Inflammatory macrophage (primary cell): ENCODE measurements at places on chromosomes 1 and 21.

DNA sequence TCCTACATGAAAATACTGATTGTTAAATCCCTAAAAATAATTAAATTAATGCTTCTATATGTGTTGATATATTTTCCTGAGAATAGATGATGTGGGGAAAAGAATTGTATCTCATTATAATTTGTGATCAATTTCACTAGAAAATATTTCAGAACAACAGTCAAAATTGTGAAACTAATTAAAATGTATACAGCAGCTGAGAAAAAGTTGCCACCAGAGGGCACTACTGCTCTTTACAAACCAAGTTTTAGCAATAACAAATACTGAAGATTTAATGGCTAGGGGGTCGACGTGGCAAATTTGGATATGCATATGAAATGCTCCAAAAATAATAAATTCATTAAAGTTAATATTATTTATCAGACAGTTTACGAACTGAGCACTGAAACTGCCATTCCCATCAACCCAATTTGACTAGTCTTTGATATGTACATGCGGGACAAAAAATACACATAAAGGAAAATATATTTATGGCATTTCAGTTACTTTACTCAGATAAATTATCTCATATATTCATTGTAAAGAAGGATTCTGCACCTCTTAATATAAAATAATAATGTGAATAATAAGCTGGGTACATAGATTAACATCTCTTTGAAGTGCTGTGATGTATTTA lies 96.3 kb upstream of the TMPRSS15 start:
- peak; percentile 50 for DNase-seq

DNA sequence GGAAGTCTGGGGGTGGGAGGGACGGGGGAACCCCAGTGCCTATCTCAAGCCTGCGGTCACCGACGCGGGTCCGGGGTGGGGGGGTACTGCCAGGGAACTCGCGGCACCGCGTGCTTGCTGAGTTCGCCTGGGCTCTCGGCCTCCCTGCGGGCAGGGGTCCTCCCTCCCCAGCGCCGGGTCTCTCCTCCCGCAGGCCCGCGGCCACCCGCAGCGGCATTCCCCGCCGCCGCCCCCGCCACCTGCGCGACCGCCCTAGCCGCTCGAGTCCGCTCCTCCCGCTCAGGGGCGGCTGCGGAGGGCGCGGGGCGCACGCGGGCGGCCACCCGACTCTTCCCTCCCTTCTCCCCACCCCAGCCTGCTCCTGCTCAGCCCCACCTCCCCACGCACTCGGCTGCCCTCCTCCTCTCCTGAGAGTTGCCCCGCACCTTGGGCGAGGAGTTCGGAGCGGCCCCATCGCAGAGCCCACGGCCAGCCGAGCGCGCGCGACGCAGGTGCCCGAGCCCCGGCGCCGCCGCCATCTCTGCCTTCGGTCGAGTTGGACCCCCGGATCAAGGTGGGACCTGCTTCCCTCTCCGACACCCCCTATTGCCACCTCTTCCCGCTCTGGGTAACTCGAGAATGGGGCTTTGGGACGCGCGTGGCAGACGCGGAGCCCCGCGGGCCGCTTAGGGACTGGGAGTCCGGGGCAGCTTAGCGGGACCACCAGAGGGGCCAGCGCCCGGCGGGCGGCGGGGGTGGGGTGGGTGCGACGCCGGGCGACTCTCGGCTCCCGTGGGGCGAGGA lies 105.0 kb downstream of the LEPR start:
- no peak for DNase-seq

DNA sequence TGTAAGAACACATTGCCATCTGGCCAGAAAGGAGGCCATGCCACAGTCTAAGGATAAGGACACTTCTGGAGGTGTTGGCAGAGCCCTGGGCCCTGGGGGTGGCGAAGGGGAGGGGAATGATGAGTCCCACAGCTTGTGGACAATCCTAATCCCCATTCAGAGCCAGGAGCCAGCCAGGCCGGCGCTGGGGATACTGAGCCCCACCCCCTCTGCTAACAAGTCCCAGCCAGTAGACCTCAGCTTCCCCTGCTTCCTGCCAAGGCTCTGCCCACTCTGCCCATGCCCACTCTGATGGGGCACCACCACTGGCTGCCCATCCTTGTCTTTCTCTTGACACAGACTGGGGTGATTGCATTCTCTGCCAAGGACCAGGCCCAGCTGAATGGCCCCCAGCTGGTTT lies 71.9 kb downstream of the NAV1 start:
- no peak for DNase-seq

- DNase-seq = no peak
These were observed 605.3 kb upstream of the NR5A2 start for GRCh38 chr1:199422206-199422605.

- peak; percentile 84 for DNase-seq
These were observed 4.5 kb downstream of the KCNJ9 start for GRCh38 chr1:160085686-160086455.

GRCh38 chr1:13730291-13730690 lies 30.3 kb downstream of the PRDM2 start:
- no peak for DNase-seq

GRCh38 chr1:212482637-212483441 lies 50.1 kb downstream of the NENF start:
- DNase-seq = peak; percentile 94

DNA sequence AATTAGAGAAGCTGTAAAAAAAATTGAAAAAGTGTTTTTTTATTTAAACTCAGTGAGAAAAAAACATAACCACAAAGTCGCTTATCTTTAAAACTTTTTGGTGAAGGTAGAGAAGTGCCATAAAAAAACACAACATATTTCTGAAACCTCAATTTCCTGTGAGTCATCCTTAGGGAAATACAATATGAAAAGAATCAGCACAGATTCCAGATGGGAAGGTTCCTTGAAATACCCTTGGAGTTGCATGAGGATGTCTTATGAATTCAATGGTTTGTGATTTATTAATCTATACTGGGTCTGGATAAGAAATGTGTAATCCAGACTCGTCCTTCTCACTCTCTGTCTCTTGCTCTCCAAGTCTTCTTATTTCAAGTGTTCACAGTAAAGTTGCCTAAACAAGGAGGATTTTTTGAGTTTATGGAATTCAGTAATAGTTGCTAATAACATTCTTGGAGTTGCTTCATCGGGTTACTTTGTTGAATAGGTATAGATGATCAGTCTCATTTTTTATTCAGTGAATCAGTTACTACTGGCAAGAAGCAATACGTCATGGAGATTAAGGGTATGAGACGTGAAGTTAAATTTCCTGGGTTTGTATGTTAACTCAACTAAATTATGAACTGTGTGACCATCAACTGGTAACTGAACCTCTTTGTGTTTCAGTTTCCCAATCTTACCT lies 191.4 kb downstream of the KCNK2 start:
- DNase-seq = no peak

- DNase-seq = no peak
These were observed 13.4 kb downstream of the HOOK1 start for GRCh38 chr1:59828160-59828559.

DNA sequence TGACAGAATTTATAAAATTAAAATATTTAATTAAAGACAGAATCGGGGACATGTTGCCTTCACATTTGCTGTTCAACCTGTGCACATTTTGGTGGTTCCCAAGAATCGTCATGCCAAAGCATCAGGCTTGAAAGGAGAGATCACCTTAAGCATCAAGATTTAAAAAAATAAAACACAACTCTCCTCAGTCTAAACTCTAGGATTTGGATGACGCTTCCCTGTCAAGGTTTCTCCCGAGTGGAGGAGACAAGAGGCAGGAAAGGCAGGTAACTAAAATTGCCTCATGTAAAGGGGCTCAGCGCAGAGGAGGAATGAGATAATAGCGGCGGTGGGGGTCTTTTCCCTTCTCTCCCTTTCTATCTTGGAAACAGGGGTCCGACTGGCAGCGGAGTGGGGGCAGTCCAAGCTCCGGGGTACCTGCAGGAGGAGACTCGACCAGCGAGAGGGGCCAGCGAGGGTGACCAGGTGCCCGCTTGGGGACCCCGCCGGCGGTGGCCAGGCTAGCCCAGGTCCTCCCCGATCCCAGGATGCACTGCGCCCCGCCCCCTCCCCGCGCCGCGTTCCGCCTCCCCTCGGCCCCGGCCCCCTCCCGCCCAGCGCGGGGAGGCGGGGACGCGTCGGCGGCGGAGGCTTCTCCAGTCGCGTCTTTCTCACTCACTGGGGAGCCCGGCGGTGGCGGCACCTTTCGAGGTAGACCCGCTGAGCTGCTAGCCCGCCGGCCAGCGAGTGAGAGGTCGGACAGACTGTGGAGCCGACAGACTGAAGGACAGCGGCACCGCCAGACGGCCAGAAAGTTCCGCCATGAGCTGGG lies at the start of gene FNBP1L:
FNBP1L (plus strand) TSS at position 638 of the 811 bp plus-strand sequence; CDS start at position 802, 164 bp downstream.
- peak; percentile 24 for DNase-seq

DNA sequence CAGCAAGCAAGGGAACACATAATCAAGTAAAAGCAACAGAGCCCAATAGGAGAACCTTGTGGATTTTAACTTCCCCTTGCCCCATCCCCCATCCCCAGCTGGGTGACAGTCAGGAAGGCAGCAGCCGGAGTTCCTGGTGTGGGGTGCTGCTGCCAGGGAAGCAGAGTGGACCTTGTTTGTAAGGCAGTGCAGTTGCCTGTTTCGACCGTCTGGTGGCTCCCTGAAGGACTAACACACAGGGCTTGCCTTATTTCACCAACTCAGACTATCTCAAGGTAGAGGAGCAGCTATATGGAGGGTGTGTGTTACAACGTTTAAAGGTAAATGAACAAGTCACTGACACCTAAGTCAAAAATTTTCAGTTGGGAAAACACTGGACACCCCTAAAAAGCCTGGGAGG lies 6.6 kb downstream of the KRTAP10-8 start:
- DNase-seq = peak; percentile 43

GRCh38 chr1:112093372-112093694 lies 103.9 kb upstream of the KCND3 start:
- no peak for DNase-seq

- no peak for DNase-seq
These were observed 94.6 kb upstream of the TENT5C start for GRCh38 chr1:117511273-117511672.

DNA sequence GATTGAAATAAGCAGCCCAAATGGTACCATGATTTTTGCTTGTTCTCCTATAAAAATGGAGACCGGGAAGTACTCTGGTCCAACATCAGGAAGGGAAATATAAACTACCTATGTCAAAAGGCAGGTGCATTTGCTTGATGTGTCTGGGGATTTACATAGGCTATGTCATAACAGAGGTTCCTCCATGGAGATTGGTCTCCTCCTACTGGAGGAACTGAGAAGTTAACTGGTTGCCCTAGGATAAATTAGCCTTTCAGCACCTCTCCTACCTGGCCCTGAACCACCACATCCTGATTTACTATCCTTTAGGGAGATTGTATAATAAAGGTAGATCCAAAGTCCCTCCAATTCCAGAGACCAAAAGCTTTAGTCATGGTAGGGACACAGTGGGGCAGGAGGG lies 1109.3 kb upstream of the B3GALT2 start:
- DNase-seq = peak; percentile 23

GRCh38 chr1:227227761-227228160 lies 90.5 kb downstream of the CDC42BPA start:
- no peak for DNase-seq

DNA sequence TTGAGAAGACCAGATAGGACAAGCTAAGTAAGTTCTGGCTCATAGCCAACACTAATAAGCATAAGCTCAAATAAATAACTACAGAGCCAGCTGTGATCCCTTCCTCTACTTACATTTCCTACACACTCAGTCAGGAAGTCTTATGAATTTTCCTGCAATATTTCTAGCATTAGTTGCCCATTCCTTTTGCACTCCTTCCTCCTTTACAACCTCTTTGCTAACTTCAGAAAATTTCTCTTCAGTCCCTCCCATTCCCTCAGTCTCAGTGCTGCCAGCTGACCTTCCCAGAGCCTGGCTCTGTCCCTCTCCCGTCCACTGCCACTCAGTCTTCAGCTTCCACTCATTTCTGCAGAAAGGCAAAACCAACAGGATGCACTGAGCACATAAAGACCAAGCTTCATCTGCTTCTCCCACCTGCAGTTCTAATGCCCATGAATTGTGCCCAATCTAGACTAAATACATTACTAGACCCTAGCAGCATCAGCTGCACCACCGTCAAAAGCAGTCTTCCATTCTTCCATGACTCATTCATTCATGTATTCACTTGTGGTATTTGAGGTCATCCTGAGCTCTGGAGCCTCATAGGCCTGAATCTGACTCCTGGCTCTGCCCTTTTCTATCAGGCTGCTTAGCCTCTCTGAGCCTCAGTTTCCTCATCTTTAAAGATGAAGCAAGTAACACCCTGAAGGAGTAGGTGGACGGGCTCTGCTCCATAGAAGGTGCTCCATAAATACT lies 54.6 kb upstream of the SIPA1L2 start:
- no peak for DNase-seq

DNA sequence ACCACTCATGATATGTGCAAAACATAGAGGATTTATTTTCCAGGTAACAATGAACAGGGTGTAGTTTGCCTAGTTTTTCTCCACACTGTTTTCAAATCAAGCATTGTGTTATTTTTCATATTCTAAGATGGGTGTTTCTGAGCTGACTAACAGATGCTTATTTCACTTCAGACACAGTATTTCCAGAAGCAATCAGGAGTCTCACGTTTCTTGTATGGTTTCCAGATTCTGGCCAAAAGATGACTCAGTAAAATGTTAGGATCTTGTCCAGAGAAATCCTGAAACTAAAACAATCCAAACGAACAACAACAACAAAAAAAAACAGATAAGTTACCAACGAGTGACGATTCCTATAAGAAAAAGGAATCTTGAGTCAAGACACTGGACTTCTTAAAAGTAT lies 5.3 kb downstream of the UTS2 start:
- no peak for DNase-seq

GRCh38 chr1:176745945-176746344 lies 283.0 kb downstream of the PAPPA2 start:
- DNase-seq = no peak

DNA sequence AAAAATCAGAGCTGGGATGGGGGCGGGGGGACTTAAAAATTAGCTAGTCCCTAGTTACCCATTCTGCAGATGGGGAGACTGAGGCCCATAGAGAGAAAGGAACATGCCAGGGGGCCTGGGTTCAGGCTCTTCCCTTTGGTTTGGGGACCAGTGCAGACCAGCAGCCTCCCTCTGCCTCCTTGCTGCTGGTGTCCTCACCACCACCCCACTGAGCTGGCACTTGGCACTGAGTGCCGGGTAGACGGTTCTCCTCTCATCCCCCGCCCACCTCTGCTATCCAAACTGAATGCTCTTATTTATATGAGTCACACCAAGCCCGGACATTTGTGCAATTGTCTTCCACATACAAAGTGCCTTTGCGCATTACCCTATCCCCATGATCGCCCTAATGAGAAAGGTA lies 39.2 kb downstream of the CAMK2N1 start:
- no peak for DNase-seq

GRCh38 chr1:86913399-86913895 lies 479 bp downstream of the SELENOF start:
- peak; percentile 48 for DNase-seq
